ENCODE measurements at places on chromosomes 2 and 18.

DNA sequence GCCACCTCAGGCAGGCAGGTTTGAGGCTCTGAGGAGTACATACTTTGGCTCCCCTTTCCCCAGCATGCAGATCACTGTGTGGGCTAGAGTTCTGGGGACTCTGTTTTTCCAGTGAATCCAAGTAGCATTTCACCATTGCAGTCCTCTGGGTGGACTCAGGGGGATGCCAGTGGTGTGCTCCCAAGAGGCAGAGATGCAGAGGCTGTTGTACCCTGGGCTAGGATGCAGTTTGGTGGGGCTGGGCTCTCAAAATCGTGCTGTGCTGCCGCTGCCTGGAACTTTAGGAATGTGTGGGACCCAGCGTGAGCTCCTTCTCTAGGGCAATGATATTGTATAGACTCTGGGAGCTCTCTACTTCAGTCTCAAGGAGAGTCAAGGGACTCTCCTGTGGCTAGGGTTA is 104.9 kb downstream of the MYO3B start:
- DNase-seq: no peak

- no peak for DNase-seq
These were observed 89.8 kb upstream of the GRB14 start for GRCh38 chr2:164710837-164711765.

- no peak for DNase-seq
These were observed 271.3 kb downstream of the ICOS start for GRCh38 chr2:204207866-204208265.

DNA sequence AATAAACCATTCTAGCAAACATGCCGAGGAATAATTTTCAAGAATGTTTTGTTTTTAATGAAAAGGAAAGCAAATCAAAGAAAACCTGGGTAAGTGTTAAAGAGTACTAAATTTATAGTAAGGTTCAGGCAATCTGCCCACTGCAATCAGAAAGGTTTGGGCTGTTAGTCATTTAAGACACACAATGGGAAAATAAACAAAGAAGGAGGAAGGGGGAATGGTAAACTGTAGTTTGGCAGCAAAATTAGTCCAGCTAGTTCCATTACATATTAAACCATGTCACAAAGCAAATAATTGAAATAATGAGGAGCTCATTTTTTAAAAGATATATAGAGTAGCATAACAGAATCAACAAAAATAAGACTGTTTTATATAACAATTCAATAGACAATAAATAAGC is 87.5 kb upstream of the COPS8 start:
- no peak for DNase-seq

- peak; percentile 37 for DNase-seq
These were observed 142.0 kb downstream of the PTGR3 start for GRCh38 chr18:75066936-75067335.

DNA sequence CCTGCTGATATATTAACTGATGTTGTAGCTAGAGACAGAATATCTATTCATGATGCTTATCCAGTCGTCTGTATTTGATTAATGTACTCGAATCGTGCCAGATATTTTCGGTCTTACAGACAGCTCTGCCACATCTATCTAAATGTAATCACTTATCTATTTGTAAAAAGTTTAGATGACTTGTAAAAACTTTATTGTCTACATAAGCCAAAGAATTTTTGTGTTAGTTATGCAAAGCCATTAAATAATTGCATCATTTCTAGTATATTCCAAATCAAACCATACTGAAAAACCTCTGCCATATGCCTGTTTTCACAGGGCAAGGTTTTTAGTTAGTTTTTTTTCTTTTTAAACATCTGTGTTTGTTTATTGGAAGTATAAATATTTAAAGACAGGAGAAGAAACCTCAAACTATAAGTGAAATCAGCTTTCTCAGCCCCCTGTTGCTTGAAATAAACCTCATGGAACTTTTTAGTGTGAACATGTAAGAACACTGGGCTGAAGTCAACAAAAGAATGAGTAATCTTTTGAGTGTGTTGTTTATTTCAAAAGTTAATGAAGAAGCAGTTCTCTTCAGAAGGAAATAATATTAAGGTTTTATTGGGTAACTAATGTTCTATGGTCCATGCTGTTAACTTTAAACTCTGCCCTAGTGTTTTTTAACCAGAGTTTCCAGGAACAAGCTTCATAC is 657.6 kb upstream of the SYT4 start:
- no peak for DNase-seq

DNA sequence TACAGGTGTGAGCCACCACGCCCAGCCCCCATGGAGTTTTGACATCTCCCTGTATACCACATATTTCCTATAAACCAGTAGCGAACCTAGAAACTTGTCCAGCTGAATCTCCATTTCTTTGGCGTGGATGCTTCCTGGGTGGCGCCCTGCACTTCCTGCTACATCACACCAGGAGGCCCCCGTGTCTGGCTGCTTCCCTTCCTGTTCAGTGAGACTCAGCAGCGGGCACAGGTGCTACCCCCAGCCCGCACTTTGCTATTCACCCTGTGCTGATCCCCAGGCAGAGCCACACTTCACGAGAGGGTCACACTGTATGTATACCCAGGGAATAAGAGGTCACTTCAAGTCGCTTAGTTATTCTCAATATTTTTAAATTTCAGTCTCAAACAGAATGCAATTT is 35.0 kb downstream of the CYP27C1 start:
- no peak for DNase-seq

GRCh38 chr2:157830696-157831570 is 45.2 kb downstream of the ACVR1 start:
- DNase-seq: no peak

GRCh38 chr2:199751492-199752120 is 99.4 kb downstream of the FTCDNL1 start:
- DNase-seq: no peak

DNA sequence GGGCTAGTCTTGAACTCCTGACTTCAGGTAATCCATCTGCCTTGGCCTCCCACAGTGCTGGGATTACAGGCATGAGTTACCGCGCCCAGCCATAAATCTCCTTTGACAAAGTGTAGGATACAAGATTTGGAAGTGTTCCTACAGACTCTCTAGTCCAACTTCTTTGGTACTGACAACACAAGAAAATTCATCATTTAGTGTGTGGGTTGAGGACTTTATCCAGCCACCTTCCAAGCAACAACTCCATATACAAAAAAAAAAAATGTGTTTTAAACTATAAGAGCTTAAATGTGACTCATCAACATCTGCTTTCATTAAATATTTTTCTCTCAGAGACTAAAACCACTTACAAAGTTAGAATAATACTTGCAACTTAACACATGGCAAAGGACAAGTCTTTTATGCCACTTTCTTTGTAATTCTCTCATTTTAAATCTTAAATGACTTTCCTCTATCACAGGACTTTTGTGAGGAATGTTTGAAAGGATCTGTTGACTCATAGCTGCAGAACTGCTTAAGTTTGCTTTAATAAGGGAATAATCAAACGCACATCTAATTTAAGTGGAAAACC is 46.2 kb upstream of the ITGAV start:
- no peak for DNase-seq

DNA sequence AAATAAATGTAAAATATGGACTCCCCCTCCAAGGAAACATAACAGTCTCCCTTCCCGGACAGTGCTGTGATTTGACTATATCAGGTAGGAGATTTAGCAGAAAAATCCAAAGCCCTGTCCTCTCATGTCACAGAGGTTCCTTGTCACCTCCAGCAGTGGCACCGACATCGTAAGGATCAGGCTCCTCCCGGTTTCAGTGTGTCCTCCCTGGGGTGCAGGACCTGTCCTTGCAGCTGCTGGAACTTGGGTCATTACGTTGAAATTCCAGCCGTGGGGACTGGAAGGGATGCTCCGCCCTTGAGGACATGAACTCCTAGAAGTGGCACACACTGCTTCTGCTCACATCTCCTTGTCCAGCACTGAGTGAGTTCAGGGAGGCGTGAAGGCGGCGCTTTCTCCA is 101.1 kb upstream of the ODC1 start:
- no peak for DNase-seq

DNA sequence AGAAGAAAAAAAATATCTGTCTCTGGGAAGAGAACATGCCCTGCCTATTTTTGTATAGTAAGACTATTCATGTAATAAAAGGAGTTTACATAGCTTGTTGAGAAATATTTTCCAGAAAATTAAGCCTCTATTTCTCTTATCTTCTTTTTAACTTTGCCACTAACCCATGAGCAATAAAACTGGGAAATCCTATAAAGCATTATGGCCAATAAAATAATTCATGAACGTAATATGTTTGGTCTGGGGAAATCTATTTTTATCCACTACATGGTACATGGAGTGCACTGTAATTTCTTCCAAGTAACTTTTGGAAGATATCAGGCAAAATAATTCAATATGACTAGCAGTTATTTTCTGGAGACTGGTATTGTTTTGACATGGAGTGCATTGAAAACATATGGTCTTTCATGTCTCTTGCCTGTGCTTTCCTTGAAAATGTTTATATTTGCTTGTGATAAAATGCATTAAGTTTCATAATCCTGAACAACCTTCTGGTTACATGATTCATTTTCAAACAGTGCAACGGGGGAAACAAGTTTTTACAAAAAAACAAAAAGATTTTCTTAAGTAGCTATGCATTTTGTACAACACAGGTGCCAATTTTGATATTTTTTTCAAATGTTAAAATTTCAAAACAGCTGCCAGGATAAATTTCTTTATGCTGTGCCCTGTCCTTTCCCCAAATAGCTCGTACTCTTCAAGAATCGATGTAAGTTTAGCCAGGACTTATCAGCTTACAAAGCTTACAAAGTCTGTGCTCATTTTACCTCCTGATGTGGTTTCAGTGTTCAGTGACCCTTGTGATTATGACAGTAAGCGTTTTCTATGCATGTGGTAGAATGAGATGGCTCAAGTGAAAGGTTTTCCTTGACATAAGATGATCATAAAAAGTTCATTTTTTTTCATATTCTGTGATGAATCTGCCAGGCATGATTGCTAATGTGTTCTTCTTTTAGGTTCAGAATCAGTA is 194.5 kb downstream of the UBE2E3 start:
- no peak for DNase-seq

GRCh38 chr2:287911-288757 is at the start of gene ALKAL2:
Gene ALKAL2 (minus strand): TSS chr2:288091. CDS start chr2:287835, 256 bp downstream.
- DNase-seq: peak; percentile 17

- no peak for DNase-seq
These were observed 143.6 kb upstream of the GLI2 start for GRCh38 chr2:120592084-120592483.

- DNase-seq: no peak
These were observed 27.8 kb upstream of the DARS1 start for GRCh38 chr2:136013136-136013685.

DNA sequence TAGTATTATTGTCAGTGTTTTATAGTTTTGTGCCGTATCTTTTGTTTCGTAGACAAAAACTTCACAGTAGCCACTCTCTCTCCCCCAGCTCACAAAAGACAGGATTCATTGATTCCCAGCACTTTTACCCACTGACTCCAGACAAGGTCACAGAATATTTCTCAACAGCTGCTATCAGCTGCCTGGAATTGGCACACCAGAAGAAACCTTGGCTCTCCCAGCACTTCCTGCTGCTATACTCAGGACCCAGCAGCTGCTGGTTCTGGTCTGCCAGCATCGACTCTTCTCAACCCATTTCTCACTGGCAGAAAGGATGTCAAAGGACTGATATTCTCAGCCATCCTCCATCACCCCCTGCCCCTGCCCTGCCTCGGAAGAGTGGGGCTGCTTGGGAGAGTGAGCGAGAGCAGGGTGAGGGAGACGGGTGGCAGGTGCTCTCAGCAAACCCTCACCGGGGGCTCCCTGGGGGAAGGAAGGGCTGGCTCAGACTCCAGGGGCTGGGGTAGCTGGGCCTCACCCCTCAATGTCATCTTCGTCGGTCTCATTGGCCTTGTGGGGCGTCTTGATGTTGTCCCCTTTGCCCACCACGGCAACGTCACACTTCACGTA is 6.1 kb upstream of the OTOF start:
- DNase-seq: no peak

GRCh38 chr2:505941-506340 is 171.3 kb downstream of the TMEM18 start:
- DNase-seq: no peak

- DNase-seq: no peak
These were observed 576.7 kb upstream of the ZEB2 start for GRCh38 chr2:145096582-145096981.

GRCh38 chr2:135144343-135144742 is 92.3 kb downstream of the RAB3GAP1 start:
- no peak for DNase-seq

- no peak for DNase-seq
These were observed 39.0 kb upstream of the ZFP36L2 start for GRCh38 chr2:43265421-43265820.

DNA sequence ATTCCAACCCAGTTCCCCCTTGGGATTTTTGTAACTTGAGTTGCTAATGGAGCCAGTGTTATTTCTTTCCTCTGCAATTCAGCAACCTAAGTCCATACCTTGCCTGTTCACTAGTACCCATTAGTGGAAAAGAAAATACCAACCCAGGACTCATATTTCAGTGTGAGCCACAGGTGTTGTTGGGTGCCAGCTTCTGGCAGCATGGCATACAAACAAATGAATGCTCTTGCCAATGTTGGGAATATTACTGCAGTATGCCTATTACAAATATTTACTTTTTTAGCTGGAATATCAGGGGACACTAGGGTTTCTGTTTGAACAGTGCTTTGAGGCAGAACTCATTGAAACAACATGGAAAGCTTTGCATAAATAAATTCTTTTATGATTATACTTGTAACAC is 130.2 kb downstream of the NCKAP5 start:
- no peak for DNase-seq

GRCh38 chr2:182649316-182649715 is 66.7 kb upstream of the DNAJC10 start:
- no peak for DNase-seq
